ENCODE measurements at places on chromosomes 5 and 9.

- DNase-seq = no peak
These were observed 58.1 kb downstream of the BASP1 start for GRCh38 chr5:17275289-17276158.

- no peak for DNase-seq
These were observed 113.8 kb downstream of the RPS23 start for GRCh38 chr5:82164176-82164976.

- DNase-seq = no peak
These were observed 19.9 kb downstream of the P4HA2 start for GRCh38 chr5:132207778-132208177.

- no peak for DNase-seq
These were observed 29.9 kb upstream of the PRSS3 start for GRCh38 chr9:33765411-33765810.

DNA sequence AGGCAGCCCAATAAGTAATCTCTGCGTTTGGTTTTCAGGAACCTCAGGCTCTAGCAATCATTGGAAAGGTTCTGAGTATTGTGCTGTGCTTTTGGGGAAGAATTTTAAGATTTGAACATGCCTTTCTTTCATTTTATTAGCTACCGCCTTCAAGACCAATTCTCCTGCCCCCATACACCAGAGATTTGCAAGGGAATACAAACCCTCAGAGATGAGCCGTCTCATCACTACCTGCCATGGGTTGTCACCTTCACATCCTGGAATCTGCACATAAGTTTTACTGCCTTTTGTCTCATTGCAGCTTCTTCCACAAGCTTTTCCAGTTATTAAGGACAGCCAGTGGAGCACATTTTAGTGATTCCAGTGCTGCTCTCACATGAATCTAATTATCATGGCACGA, 11.7 kb upstream of the TMED7 start:
- no peak for DNase-seq

DNA sequence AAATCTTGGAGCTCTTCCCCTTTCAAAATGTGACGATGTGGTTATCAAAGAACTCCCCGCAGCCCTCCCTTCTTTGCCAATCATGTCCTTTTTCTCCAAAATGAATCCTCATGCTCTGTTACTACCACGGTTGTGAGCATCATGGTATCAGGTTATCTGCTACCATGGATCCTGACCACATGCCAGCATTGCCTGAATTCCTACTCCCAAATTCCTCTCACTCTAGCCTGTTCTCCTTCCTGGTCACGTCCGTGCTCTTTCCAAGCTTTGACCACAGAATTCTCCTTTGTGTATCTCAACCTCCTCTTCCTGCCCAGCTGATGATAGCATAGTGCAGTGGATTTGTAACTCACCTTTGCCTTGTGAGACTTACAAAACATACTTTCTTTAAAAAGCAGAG, 59.5 kb upstream of the FBXL7 start:
- no peak for DNase-seq

- DNase-seq = no peak
These were observed 59.2 kb downstream of the PRELID2 start for GRCh38 chr5:145775893-145776444.
